ENCODE measurements at places on chromosomes 7 and 10.

GRCh38 chr7:144516729-144517525, 113.4 kb upstream of the NOBOX start:
- DNase-seq = no peak

DNA sequence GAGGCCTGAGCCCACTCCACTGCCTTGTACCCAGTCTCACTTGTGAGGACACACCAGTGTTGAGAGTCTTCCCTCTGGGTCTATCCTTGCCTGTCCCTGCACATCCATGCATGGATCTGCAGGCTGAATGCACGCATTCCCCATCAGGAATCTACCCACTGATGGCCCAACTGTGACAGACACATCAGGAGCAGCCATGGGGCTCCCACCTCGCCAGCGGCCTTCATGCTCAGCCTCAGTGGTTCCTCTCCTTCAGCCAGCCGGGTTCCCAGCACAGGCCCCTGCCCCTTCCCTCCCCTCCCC, 21.3 kb downstream of the ANTXRL start:
- no peak for DNase-seq

GRCh38 chr10:98855403-98856189, 380.1 kb downstream of the HPSE2 start:
- DNase-seq = no peak

DNA sequence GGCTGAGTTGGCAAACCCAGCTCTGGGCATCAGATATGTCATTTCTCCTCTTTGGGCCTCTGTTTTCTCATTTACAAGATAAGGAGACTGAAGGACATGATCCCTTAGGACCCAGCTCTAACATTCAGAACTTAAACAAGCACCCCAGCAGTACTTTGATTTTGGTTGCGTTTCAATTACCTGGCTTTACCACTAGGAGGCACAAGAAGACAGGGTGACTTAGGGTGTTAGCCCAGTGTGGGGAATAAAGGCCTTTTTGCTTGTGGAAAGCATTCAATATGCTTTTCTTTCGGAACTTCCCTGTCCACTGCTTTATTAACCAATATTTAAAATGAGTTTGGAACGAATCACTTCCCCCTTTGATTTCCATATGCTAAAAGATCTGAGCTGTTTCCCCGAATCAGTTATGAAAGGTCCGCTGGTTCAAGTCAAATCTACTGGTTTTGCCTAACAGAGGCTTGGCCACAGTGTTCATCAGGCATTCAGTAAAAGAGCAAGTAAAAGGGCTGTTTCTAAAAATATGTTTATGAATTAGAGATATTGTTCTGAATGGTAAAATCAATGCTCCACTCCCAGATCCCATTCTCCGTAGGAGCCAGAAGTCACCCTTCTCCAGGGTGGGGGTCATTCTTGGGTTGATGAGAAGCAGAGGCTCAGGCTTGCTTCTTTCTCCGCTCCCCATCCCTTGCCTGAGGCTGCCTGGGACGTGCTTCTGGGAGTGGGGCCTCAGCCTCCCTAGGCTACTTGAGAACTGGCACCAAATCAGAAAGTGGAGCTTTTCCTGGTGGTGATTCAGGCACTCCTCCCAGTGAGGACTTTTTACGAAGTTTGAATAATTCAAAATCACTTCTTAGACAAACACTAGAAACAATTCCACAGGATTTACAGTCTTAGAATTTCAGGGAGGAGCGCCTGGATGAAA, 105.5 kb downstream of the MYOF start:
- peak; percentile 65 for DNase-seq

DNA sequence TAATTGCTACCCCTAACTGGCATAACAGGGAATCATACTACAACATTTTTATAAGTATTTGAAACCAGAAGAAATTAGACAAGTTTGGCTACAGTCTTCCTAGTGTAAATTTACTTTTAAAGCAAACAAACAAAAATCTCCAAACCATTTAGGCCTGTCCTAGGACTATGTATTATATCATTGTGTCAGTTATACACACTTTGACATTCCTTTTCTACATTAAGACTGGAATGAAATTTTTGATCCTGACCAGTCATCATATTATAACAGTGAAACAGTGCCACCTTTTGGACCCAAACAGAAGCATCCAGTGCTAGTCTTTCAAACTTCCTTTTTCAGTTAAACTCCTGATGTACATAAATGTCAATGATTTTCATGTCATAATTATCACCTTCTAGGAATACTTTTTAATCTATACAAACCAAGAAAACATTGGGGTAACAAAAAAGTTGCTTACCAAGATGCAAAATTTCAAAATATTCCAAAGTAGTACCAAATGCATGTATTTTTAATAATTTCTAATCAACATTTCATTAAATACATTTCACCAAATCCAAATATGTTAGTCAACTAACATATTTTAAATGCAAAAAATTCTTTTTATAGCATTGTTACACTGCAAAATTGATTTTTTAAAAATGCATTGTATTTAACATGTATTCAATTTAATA, 75.7 kb downstream of the IMMP2L start:
- no peak for DNase-seq

- no peak for DNase-seq
Measured at GRCh38 chr10:91690996-91691676, 58.3 kb upstream of the PPP1R3C start.

DNA sequence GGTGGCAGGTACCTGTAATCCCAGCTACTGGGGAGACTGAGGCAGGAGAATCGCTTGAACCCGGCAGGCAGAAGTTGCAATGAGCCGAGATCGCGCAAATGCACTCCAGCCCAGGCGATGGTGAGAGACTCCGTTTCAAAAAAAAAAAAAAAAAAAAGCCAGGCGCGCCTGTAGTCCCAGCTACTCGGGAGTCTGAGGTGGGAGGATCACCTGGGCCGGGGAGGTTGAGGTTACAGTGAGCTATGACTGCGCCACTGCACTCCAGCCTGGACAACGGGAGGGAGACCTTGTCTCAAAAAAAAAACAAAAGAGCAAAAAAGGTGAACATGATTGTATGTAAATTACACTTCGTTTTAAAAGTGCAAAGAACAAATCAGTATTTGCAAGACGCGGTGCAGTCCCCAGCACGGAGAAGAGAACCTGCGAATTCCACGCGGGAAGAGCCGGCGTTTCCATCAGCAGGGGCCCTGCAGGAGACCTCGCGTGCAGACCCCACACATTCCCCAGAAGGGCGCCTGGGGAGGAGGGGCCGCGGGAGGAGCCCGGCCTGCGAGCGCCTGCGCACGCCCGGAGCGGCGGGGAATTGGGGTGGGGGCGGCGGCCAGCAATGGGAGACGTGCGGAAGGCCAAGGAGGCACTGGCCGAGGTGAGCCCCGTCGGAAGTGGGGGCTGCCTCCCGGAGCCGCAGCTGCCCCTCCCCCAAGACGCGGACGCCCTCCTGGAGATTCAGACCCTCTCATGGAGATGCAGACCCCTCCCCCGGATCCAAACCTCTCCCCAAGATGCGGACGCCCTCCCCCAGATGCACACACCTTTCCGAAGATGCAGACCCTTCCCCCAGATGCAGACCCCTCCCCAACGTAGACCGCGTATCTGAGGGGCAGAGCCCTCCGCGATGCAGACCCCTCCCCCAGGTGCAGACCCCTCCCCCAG, 16.7 kb upstream of the SUN1 start:
- no peak for DNase-seq
